ENCODE measurements at places on chromosomes 6 and 20. TPM values are rescaled to one million over a fixed set of nuclear protein-coding genes. Genes with fewer than 3 reads are reported as not detected.

DNA sequence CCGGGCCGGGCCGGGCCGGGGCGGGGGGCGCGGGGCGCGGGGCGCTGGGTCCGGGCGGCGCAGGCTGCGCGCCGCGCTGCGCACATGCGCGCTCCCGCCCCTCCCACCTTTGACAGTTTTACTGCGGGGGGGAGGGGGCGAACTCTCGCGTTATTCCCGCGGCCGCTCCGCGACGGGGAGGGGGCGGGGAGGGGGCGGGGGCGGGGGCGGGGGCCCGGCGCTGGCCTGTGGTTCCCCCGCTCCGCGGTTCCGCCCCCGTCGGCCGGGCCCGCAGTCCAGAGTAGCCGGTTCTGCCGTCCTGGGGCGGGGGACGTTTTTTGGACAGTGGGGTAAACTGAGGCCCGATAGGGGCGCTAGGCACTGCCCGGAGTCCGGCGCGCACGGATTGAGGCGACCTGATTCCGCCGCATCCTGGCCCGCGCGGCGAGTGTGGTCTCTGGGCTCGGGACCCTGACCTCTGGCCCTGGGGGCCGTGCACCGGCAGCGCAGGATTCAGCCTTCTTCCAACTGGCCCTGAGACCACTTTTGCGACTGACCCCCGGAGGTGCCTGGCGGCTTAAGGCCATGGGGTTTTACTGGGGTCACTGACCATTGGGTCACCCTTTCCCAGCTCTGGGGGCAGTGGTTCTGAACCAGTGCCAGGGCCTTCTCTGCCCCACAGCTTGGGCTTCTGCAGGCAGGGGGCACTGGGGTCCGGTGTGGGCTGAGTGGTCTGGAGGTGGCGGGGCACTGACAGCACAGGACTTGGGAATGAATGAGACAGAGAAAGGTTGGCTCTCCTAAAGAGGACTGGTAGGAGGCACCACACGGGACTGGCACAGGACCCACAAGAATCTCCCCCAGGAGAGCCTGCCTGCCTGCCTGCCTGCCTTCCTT, at the start of gene ZNF512B:
Gene ZNF512B, minus strand, starts transcription at position 93 of the 876 bp plus-strand sequence. CDS start 1,980 bp downstream, outside the sequence.
- peak; percentile 66 for DNase-seq

DNA sequence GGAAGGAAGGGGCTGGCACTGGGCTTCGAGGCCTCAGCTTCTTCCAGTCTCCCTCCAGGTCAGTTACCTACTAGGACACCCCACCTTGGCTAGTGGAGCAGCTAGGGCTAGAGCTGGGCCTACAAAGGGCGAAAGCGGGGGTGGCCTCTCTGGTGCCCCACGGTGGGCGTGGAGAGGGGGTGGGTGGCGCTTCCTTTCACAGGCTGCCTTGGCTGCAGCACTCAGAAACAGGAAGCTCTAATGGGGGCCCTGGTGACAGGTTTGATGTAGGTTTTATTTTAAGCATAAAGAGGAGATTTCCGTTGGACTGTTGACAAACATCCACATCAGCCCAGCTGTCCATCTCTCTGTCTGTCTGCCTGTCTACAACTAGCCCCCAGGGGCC, 13.4 kb downstream of the FAM110A start:
- peak; percentile 71 for DNase-seq

GRCh38 chr6:75693534-75693933, 55.5 kb upstream of the MYO6 start:
- DNase-seq, result no peak

GRCh38 chr6:56329271-56330050, 82.1 kb upstream of the COL21A1 start:
- DNase-seq, result no peak

DNA sequence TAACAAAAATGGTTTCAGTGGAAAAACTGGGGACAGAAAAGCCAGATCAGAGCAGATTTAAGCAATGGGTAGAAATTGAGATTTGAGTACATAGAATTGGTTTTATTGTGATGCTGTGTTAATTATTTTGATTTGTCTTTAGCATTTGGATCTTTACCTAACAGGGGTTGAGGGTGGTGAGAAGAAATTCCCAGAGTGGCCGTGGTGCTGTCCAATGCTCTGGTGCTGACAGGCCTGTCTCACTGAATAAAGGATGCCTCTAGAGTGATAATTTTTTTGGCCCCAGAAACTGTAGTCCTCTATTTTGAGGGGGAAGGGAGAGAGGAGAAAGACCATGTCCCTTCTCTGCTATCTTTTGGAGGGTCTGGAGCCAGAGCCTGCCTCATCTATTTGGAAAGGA, 79.1 kb downstream of the LYRM2 start:
- DNase-seq, result no peak

DNA sequence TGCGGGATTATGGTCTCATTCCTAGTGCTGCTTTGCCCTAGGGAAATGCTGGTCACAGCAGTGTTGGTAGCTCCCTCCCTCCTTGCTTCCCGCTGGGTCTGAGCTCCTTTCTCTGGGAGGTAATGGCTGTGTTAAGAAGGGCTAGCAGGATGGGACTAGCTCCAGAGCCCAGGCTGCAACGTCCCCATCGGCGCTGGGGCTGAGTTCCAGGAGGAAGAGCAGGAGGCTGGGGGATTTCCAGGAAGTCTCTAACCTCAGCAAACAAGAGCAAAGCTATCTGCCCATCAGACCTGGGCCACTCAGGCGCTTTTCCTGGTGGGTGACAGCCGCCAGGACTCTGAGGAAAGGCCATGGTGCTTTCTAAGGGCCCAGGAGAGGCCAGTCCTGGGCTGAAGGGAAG, 174.2 kb downstream of the DLL1 start:
- DNase-seq, result no peak

GRCh38 chr6:24740861-24741260, 21.9 kb upstream of the C6orf62 start:
- no peak for DNase-seq

DNA sequence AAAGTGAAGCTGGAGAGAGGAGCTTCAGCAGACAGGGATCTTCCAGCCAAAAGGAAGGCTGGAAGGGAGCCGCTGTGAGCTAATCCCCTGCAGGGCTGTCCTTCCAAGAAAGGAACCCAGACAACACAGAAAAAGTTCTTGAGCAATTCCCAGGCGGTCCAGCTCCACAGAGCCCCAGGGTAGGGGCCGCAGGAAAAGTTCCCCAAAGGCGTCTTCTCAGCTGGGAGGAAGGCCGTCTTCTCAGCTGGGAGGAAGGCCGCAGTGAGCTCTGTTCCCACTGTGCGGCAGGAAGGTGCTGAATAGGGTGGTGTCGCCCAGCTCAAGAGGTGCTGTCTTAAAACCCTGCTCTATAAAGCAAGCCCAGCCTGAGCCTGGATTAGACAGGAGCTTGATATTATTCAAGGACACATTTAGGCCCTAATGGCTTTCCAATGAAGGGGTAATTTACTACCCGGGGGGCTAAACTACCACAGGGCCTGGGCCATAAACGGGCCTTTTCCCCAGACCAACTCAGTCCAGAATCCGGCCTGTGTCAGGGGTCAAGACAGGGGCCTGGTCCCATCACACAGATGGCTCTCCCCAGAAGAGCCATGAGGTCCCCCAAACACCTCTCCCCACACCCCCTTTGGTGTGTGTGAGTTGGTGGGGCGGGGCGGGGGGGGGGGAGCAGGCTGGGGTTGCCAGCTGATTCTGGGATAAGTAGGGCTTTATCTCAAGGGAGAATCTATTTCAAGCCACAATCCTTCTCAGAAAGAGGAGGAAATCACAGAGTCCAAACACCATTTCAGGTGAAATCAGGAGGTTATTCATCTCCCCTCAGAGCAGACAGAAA, 103.6 kb downstream of the NOL4L start:
- no peak for DNase-seq

DNA sequence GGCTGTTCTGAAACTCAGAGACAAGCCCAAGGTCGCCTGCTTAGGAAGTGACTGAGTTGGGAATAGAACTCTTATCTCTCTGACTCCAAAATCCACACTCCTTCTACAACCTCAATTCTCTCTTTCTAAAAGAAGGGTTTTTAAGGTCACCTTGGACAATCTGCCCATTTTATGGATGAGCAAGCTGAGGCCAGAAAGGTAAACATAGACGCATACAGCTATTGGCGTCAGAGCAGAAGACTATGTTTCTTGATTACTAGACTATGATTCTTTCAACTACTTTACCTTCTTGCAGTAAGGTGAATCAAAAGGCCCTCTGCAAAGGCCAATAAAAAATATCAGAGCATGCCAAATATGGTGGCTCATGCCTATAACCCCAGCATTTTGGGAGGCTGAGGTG, 276.6 kb downstream of the CLIC5 start:
- no peak for DNase-seq

DNA sequence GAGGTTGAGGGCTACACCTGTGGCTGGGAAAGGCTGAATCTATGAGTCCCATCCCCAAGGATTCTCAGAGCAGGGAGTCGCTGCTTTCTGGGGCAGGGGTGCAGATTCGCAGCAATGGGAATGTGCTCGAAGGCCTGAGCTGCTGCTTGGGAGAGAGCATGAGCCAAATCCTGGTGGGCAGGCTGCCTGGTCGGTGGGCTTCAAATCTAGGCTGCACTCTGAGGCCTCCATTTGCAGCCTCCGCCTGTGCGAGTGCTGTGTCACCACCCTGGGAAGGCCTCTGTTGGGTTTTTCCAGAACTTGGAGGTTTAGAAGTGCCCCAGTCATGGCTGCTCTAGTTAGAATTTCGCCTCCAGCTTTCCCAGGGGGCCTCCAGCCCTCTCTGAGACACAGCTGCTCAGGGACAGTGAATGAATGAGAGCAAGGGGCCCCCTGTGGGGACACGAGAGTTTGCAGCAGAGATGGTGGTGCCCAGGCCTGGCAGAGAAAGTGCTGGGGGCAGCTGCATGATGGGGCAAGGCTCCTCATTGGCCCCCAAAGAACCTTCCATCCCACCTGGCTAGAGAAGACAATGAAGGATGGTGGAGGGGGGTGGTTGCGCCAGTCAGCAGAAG, 31.1 kb upstream of the RNF24 start:
- DNase-seq, result no peak

DNA sequence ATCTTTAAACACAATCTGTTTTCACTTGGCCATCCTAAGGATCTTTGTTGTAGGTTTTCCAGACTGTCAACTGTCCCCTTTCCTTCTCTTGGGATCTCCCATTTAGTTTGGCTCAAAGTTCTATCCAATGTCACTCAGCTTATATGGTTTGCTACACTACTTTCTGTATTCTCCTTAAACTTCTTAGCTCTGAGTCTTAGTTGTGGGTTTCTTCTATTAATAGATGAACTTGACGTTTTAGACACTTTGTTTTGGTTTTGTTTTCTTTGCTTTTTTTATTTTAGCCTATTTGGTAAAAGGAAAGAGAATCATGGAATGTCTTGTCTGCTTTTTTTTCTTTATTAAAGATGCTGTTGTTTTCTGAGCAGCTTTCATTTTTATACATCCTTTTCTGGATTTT, 11.4 kb downstream of the RMND1 start:
- no peak for DNase-seq

- DNase-seq, result no peak
Measured at GRCh38 chr20:57774951-57775350, 65.1 kb upstream of the PMEPA1 start.

GRCh38 chr6:20180935-20181334, 31.3 kb downstream of the MBOAT1 start:
- DNase-seq, result no peak

- no peak for DNase-seq
Measured at GRCh38 chr6:161031721-161032495, 40.3 kb downstream of the MAP3K4 start.

DNA sequence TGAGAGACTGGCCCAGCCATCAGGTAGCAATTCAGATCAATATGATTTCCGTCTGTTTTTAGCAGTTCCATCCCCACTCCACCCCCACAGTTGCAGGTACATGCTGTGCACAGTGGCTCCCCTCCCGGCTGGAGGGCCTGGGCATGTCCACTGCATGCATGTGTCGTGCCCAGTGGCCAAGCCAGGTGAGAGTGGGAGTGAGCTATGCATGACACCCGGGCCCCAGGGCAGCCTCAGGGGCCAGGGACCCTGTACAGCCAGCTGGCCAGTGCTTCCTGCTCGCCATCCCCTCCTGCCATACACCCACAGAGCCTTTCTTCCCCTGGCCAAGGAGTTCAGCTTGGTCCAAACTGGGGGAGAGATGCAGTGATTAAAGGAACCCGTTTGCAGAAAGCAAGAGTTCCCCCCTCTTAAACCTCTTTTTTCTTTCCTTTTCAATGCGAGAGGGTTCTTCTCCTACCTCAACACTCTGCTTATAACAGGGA, 135.3 kb downstream of the THBS2 start:
- DNase-seq, result no peak

- DNase-seq, result no peak
Measured at GRCh38 chr6:20769631-20770030, 235.4 kb downstream of the CDKAL1 start.

DNA sequence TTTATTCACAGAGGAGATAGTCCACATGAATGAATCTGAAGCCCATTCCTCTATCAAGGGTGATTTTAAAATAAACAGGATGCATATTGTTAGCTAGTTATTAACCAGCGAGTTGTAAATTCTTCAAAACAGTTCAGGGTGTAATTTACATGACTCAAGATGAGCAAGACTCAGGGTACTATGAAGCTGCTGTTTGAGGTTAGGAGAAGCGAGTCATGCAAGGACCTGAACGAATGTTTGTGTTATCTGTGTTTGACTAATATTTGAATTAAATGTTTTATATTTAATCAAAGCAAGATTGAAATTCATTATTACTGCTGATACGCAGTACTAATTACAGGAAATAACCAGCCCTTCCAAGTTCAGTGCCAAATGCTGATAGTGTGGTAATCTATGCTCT, 191.1 kb downstream of the SAMD5 start:
- no peak for DNase-seq

DNA sequence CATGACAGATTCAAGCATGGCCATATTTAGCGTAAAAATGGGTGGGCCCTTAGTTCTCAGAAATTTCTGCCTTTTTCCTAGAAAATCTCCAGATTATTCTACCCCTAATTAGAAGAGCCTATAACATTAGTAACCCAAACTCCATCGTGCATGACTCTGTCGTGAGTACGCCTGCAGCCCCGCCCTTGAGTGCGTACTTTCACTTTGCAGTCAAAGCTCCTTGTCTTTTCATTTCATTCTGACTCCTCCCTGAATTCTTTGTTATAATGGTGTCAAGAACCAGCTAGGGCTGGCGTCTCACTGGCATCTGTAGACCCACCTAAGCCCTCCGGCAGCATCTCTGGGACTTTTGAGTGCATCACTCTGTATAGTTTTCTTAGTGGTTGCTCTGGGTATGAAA, 61.7 kb upstream of the NOX3 start:
- DNase-seq, result no peak

- DNase-seq, result no peak
Measured at GRCh38 chr6:129287231-129288177, 404.6 kb downstream of the LAMA2 start.

DNA sequence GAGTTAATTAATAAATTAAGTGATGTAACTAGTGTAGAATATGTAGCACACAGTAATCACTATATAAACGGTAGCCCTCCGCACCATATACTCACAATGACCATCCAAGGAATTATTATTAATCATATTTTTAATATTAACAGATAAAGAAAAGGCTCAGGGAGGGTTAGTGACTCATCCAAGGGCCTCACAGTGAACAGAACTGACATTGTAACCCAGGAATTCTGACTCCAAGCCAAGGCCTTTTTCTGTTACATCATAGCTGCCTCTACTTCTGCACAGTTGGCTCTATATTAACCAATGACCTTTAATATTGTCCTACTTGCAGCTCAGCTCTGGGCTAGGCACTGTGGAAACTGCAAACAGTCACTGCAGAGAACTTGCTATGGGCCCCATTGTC, 117.5 kb upstream of the SIRPG start:
- no peak for DNase-seq

GRCh38 chr6:72371473-72371872, 250.4 kb upstream of the KCNQ5 start:
- DNase-seq, result no peak

Gene RAET1E
- polyA plus RNA-seq, result not detected

Gene TNFRSF21
- 0.43 TPM for polyA plus RNA-seq

Gene NNAT
- not detected for polyA plus RNA-seq

Gene ZSCAN23
- 0.09 TPM for polyA plus RNA-seq

Gene DUSP15
- polyA plus RNA-seq, result 0.78 TPM

Gene OOEP
- 0.70 TPM for polyA plus RNA-seq

Gene TOX2
- polyA plus RNA-seq, result 1.2 TPM
